Suppressor macrophage treated with lipopolysaccharide for 1 hour (primary cell): ENCODE measurements at places on chromosomes 6 and 20.

DNA sequence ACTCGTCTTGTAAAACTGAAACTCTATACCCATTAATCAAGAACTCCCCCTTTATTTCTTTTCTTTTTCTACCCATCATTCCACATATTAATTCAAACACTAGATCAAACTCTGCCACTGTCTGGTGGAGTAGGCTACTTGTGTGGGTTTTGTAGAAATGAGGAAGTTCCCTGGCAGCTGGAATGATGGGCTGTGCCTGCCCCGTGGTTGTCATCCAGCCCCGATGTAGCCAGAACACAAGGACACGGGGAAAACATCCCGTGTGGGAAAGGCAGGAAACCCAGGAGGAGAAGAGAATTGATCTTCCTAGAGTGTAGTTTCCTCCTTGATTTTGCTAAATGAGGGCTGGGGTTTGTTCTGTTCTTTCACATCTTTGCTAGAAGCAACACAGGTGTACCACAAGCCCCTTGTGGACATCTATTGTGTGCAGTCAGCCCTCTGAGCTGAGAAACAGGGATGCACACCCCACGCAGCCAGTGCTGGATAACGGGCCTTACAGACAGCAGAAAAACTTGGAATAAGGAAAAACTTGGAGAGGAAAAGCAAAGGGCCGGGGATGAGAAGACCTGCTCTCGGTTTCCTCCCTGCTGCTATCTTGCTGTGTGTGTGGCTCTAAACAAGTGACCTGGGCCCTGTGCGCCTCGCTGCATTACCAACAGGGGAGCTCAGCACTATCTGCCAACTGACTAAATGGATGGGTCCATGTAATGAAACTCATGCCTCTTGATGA, 88.0 kb downstream of the SCML4 start:
- DNase-seq: peak; percentile 49

DNA sequence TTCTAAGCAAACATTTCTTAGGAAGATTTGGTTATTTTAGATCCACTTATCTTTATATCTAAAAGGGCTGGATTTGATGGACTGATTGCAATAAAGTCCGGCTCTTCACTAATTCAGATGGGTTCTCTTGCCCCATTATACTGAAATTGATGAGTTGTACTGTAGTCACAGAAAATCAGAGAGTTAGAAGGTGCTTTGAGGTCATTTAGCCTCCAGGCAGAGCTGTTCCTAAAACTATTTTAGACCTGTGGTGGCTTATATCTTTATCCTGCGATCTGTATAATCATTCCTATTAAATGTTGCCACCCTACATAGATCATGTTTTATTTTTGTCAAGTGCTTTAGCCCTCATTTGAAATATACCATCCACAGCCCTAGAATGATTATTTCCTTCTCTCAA, 61.3 kb upstream of the ATXN1 start:
- DNase-seq: no peak

DNA sequence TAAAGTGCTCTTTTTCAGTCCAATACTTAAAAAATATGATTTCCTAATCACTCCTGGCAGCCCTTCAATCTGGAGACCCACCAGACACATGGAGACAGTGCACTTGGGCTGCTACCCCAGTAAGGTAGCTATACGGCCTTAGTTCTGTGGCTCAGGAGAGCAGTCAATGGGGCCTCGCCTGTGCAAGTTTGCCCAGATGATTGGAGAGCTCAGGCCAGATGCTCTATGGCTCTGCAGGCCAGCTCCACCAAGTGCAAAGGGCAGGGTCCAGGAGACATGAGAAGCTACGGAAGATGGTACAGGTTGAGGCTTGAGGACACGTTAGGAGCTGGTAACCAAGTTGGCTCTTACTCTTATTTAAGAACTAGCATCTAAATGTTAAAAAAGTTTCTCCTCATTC, 30.7 kb downstream of the STK38 start:
- DNase-seq: no peak

GRCh38 chr6:129606664-129607063, 103.3 kb downstream of the ARHGAP18 start:
- DNase-seq: peak; percentile 60

- no peak for DNase-seq
Observed at GRCh38 chr6:96704713-96705112, 132.6 kb downstream of the GPR63 start.

- peak; percentile 86 for DNase-seq
Observed at GRCh38 chr20:63829945-63830835, 874 bp downstream of the ZBTB46 start.

DNA sequence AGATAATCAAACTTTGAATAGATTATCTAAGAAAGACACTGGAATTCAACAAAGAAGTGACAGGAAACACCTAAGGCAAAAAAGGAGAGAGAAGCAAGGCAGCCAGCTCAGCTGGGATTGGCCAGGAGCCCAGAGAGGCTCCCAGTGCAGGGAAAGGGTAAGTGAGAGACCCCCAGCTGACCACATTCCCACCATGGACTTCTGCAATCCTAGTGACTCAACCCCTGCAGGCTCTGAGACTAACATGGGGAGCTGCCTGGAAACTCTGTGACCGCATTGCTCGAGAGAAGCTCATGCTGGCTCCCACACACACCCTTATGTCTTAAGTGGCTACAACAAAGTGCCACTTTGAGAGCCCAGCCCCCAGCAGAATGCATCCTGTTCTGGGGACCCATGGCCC, 215.1 kb downstream of the PACRG start:
- DNase-seq: no peak

- DNase-seq: no peak
Observed at GRCh38 chr6:11536795-11537194, 754 bp upstream of the TMEM170B start.

- DNase-seq: no peak
Observed at GRCh38 chr6:163634211-163635171, 220.0 kb downstream of the QKI start.

GRCh38 chr20:2519115-2519809, 10.5 kb upstream of the ZNF343 start:
- DNase-seq: no peak

GRCh38 chr20:23061734-23062561, 12.5 kb upstream of the THBD start:
- peak; percentile 74 for DNase-seq

DNA sequence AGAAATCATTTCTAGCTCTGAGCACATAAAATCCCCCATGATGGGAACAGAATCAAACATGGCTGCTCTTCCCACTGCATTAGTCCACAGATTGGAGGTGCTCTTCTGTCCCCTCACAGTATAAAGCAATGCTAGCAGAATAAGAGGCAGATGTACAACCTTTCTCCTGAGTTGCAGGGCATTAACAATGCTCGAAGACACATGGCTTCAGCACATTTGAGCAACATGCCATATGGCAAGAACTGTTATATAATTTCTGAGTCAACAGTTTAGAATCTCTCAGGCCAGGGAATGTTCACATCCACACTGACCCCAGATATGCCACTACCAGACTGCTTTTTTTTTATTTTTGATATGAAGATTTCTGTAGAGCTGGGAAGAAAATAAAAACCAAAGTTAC, 119.6 kb downstream of the KIF13A start:
- no peak for DNase-seq

DNA sequence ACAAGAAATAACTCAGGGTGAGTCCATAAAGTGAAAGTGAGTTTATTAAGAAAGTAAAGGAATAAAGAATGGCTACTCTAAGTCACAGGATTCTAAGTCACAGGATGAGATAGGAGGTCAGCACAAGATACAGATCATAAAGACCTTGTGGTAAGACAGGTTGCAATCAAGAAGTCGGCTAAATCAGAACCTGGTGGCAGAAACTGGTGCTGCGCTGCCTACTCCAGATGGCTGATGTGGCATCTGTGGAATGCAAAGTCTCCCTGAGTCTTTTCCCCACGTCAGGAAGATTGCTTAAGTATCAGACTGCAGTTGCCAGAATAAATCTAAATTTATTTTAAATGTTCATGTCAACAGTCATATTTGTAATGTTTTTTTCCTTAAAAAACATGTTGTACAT, 10.7 kb upstream of the KCNK15 start:
- DNase-seq: no peak

DNA sequence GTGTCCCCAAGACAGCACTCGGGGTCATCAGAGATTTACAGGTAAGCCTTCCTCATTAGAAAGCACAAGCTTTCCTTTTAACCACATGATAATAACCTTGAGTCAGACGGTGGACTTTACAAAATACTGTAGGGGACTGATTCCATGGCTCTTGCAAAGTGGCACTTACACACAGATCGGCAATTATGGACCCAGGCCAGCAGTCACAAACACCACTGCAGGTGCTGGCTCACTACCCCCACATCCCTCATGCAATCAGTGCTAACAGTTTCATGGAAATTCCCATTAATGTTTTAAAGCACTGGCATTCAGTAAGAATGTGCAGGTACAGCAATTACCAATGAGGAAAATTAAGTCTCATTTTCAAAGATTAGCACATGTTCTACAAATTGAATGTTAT, 516.5 kb downstream of the PRKN start:
- DNase-seq: no peak

DNA sequence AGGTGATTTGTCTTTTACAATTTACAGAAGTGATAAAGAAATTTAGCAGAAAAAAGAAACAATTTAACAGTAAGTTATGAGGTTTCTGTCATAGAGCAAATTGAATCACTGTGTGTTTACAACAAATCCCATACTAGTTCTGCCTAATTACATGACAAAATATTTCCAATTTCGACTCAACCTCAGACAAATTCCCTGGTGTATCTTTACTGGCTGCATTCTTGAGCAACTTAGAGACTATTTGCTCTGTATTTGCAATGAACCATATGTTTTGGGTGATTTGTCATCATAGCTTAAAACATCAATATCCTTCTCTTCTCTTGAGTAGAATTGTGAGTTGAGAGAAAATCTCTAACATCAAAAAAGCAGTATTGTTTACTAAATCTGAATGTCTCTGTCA, 128.7 kb downstream of the SIM1 start:
- no peak for DNase-seq

DNA sequence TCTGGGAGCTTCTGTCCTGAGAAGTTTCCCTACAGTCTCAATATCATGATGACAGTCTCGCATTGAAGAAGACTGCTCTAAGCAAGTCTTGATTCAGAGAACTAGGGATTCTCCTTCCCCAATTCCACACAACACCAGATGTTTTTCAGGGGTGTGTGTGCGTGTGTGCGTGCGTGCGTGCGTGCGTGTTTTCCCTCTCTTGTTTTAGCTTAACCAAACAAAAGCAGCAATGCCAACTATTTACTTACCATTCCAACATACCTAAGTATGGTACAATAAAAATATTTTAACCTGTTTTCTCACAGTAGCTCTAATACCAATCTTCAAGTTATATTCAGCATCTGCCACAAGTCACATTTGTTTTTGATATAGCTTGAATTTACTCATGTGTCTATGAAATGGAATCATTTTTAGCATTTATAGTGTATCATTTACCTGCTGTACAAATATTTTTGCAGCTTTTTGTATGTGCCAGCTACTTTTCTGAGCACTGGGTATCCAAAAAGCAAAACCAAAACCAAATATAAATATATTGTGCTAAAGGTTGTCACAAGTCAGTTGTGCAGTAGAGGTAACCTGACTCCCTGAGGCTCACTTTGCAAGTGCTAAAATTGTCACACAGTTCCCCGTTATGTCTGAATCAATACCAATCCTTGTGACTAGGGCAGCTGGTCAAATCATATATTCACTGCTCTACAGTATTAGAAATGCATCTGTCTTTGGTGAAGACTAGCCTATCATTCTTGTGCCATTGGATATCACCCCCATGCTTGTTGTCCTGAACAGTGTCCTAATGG, 21.7 kb upstream of the MYLIP start:
- no peak for DNase-seq

GRCh38 chr20:51437182-51437924, 105.2 kb downstream of the NFATC2 start:
- no peak for DNase-seq

DNA sequence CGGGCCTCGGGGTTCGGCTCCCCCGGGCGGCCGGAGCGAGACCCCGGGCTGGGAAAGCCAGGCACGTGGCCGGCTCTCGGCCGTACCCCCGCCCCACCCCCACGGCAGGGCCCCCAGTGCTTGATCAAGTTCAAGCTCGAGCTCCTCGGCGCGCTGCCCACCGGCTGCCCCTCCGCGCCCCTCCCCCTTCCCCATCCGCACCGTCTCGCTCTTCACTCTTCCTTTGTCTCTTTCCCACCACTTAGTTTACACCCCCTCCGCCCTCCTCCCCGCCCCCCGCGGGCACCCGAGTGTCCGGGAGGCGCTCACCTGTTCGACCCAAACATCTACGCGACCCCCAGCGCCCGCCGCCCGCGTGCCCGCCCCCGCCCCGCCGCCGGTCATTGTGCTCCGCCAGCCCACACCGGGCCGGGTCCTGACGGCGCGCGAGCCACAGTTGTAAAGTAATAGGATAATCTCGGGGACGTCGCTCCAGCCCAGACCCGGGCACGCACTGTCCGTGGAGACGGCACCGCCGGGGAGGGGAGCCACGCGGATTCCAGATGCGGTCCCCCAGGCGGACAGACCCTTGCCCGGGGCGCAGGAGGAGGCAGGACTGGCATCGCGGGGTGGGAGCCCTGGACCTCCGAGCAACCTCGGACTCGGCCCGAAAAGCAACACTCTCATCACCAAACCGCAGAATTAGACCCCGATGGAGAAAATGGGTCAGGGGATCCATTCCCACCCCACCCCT, 100.7 kb downstream of the NOL4L start:
- DNase-seq: no peak

DNA sequence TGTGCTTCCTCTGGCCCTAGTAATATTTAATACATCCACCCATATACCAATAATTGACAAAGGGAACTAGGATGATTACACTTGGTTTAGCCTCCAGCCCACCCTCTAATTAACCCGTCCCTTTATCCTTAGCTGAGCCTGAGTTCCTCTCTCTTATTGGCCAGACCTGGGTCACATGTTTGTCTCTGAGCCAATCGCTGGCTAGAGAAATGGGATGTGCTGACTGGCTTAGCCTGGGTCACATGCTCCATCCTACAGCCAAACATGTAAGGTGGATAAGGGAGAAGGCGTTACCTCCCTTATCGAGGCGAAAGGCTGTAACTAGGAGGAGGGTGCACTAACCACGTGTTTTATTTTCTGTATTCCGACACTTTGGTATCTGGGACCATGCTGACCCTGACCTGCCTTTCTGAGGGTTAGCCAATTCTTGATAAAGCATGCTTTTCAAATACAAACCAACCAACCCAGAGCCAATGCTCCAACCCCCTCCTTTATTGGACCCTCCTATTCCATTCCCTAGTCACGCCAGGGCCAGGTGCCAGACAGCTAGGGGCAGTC, 262.7 kb downstream of the PREX1 start:
- no peak for DNase-seq

GRCh38 chr6:97978855-97979271, 695.8 kb upstream of the MMS22L start:
- no peak for DNase-seq

GRCh38 chr6:41093729-41094128, 21.0 kb downstream of the NFYA start:
- no peak for DNase-seq

GRCh38 chr6:163435023-163435422, 20.5 kb downstream of the QKI start:
- DNase-seq: no peak
